ENCODE measurements at places on chromosomes 6 and 20.

- no peak for DNase-seq
Measured at GRCh38 chr20:35939264-35939663, 15.0 kb downstream of the SCAND1 start.

DNA sequence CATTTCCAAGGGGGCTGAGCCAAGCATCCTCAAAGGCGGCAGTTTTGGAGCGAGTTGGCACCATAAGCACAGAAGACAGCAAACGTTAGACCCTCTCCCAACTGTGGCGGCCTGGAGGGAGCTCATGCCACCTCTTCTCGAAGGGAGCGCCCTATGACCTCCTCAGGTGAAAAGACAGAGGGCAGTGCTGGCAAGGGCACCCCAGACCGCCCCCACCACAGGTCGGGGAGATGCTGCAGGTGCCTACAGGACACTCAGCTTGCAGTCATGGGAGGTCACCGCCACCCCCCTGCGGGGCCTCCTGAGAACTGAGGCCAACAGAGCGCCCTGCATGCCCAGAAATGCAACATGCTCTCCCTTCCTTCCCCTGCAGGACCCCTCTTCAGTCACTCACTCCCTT is 45.1 kb upstream of the BHLHE23 start:
- no peak for DNase-seq

DNA sequence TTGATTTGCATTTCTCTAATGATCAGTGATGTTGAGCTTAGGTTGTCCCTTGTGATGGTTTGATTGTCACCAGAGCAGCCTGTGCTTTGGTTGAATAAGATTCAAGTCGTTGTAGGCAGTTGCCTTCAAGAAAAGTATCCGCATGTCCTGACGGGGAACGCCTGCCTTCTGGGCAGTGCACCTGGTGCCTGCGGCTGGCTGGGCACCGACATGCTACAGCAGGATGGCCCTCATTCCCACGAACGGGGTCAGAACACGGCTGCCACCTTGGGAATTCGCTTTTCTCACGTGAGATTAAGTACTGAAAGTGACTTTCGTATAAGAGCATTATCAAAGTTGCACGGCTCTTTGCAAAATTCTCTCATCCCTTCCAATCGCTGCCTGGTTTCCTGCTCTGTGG is 78.4 kb downstream of the CDH4 start:
- DNase-seq = no peak

GRCh38 chr20:5205348-5206210 is 78.8 kb downstream of the CDS2 start:
- peak; percentile 33 for DNase-seq

GRCh38 chr20:34014878-34015277 is 21.2 kb downstream of the RALY start:
- DNase-seq = no peak

- no peak for DNase-seq
Measured at GRCh38 chr20:45813489-45813888, 1.0 kb downstream of the UBE2C start.

GRCh38 chr6:73637404-73637803 is 16.4 kb downstream of the SLC17A5 start:
- DNase-seq = no peak

- DNase-seq = no peak
Measured at GRCh38 chr6:100880149-100880852, 828 bp downstream of the ASCC3 start.

DNA sequence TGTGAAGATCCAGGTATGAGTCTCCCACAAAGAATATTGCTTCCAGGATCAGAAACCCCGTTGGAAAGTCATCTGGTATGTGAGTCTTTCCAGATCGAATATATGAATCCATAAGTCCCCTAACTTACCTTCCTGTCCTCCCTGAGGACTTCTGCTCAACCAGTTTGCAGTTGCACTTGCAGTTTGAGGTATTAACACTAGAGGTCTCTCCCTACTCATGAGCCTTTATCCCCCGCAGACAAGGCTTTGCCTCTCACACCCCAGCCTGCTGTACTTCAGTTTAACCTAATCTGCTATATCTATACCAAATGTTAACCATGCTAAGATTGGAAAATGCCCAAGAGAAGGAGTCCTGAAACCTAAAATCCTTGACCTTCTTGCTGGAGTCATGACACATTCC is 135.3 kb upstream of the DEFB112 start:
- no peak for DNase-seq

GRCh38 chr6:149337320-149337719 is 19.8 kb downstream of the TAB2 start:
- no peak for DNase-seq

- DNase-seq = no peak
Measured at GRCh38 chr20:45964006-45964400, 8.0 kb downstream of the ZNF335 start.

GRCh38 chr6:151430886-151431285 is 21.0 kb downstream of the RMND1 start:
- DNase-seq = no peak

DNA sequence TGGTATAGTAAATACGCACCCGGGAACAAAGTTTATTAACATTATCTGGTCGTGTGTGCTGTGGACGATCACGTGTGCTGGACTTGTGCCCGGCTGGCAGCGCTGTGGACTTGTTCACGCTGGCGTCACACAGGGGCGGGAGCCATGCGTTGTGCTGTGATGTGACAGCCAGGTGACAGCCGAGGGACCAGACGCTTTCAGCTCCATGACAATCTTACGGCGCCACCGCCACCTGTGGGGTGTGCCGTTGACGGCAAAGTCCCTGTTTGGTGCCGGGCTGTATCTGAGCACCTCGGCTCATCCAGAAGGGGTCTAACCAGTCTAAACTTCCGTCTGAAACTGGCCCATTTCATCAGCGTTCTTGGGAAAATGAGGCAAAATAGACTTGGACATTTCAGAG is 25.2 kb downstream of the DLL1 start:
- DNase-seq = no peak

DNA sequence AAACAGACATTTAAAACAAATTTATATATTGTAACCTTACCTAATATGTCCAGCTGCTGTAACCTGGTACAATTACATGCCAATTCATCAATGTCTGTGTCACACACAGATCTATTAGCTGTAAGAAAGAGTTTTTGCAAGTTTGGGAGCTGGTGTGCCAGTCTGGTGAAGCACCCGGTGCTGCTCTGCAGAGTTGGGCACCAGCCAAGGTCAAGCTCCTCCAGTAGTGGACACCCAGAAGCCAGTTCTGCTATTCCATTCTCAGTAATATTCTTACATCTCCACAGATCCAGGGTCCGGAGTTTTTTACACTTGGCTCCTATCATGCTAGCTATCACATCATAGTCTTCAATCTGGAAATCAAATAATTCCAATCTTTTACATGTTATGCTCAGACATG is 41.0 kb downstream of the POU3F2 start:
- DNase-seq = no peak

GRCh38 chr6:32151181-32151862 is 417 bp downstream of the PRRT1 start:
- no peak for DNase-seq

GRCh38 chr20:31677553-31678260 is 40.0 kb downstream of the COX4I2 start:
- no peak for DNase-seq

- no peak for DNase-seq
Measured at GRCh38 chr6:92008757-92009502, 1410.4 kb downstream of the EPHA7 start.

DNA sequence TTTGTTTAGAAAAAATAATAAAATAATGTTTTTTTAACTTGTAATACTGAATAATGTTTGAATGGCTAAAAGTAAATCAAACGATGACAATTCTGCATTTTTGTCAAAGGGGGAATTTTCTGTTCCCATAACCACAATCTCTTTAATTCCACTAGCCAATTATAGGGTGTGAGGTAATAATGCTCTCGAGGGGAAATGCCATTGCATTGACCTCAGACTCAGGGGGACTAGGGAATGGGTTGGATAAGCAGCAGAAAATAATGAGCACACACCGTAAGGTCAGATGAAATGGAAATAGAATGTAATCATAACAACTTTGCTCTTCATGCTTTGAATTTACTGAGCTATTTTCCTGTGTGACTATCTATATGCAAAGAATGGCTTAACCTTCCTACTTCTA is 584.7 kb downstream of the RFPL4B start:
- no peak for DNase-seq

- no peak for DNase-seq
Measured at GRCh38 chr6:35413911-35414310, 38.2 kb upstream of the FANCE start.

DNA sequence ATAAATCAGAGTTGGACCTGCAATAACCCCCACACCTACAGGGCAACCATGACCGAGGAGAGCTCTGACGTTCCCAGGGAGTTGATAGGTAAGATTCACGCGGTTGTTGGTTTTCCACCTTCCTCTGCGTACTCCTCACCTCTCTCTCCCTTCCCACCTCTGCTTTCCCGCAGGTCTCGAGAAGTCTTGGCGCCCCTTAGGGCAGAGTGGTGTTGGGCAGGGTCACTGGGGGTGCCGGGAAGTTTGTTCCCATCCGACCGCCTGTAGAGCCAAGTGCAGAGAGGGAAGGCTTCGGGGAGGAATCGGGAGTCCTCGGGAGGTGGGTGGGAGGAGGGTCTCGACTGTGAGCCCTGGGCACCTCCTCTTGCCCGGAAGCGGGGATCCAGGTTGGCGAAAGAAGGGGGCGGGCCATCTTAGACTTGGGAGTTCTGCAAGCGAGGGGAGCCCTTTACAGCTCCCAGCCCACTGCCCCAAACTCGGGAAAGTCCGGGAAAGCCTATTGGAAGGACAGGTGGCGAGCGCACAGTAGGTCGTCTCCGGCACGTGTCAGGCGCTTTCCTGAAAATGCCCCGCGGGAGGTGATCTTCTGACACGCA is 672 bp downstream of the CARMIL1 start:
- no peak for DNase-seq

DNA sequence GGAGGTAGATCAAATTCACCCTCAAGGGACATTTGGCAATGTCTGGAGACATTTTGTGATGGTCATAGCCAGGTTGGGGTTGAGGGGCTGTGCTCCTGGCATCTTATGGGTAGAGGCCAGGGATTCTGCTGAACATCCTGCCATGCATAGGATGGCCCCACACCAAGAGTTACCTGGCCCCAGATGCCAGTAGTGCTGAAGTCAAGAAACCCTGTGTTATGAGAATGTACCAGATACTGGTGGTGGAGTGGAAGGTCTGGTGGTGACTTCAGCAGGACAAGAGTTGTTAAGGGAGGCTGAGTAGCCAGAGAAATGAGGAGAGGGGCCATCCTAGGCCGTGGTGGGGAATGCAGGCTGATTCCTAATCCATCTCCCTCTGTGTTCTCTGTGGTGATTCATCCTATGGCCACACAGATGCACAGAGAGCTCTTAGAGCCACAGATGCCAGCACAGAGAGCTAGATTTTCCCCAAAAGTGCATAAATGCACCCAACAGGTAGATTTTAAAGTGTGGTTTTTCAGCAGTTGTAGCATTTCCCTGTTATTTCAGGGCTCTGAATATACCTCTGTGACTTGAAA is 43.6 kb downstream of the CDYL start:
- DNase-seq = no peak

DNA sequence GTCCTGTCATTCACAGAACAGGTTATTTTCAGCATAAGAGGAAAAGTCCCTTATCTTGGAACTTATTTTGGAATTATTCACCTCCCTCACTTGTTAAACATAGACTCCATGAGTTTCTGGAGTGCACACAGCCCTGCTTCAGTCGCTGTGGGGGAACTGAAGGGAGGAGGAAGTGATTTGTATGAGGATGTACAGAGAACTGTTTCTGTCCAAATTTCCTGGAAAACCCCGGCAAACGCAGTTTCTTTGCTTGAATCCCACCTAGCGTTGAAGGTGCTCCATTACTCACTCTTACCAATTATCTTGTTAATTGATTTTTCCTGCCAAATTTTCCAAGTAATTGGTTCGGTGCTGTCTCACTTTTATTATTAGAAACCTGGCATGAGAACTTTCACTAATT is 78.0 kb upstream of the AGPAT4 start:
- no peak for DNase-seq

- no peak for DNase-seq
Measured at GRCh38 chr6:47161176-47161687, 119.1 kb upstream of the ADGRF1 start.

DNA sequence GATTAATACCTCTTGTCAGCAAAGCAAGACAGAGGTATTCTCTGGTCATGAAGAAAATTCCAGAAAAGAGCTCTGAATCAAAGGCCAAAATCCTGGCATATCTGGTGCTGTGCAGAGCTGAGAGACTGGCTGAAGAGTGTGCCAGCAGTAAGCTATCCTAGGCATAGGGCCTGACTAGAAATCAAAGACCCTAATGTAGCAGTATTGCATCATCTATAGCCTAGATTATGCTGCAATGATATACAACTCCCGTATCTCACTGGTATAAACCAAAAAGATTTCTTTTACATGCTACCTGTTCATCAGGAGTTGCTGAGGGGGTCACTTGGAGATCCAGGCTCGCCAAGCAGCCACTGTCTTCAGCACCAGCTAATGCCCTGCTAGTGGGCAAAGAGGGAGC is 30.9 kb upstream of the TRIM39 start:
- no peak for DNase-seq

Measured in stimulated activated CD8-positive, alpha-beta memory T cell treated with anti-CD3 and anti-CD28 coated beads, Interleukin-7, amount 100 ng/mL, for 1 hour (primary cell).